Activated CD4-positive, alpha-beta T cell treated with anti-CD3 and anti-CD28 coated beads, Interleukin-2, amount 50 U/mL, for 24 hours (primary cell): ENCODE measurements at places on chromosomes 7 and 10.

DNA sequence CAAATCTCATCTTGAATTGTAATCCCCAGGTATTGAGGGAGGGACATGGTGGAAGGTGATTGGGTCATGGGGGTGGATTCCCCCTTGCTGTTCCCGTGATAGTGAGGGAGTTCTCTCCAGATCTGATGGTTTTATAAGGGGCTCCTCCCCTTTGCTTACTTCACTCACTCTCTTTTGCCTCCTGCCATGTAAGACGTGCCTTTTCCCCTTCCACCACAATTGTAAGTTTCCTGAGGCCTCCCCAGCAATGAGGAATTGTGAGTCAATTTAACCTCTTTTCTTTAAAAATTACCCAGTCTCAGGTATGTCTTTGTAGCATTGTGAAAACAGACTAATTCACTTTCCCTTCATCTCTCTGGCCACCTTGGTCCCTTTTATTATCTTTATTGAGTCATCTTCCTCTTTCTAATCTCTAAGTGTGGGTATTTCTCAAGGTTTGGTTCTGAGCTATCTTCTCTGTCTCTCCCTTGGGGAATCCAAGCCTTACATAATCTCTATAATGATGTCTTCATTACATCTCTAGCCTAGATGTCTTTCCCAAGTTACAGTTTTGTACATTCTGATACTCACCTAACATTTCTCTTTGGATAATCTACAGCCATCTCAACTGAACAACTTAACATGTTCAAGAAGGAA is 99.1 kb upstream of the JCAD start:
- DNase-seq: no peak

DNA sequence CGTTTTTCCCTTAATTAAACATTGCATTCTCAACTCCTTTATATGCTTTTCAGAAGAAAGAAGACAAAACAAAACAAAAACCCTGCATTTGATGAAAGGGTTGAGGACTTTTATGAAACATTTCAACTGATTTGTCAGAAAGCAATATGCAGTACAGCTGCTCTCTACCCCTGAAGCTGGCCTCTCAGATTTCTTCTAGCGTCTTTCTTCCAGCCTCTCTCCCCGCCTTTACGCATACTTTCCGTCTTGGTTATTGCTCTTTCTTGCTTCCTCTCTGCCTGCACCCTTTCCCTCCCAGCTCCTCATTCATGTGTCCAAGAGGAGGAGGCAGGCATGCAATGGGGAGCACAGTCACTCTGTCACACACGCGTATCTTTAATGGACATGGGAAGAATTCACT is 91.0 kb upstream of the COL1A2 start:
- DNase-seq: no peak

- DNase-seq: no peak
Observed at GRCh38 chr7:36653008-36653662, 71.2 kb downstream of the AOAH start.

DNA sequence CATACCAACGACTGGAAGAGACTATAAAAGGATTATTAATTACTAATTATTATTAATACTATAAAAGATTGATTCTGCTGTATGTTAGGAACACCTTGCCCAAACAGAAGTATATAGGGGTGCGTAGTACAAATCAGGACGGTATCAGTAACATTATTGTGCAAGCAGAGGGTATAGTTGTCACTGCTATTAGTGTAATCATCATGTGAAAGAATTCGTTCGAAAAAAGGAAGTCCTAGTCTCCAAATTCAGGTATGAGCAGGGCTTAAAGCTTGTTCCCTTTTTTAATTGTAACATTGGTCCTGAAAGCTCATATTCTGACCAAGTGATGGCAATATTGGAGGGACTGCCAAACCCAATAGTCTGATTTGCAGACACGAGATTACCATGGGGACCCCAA is 81.8 kb downstream of the THSD7A start:
- DNase-seq: no peak

DNA sequence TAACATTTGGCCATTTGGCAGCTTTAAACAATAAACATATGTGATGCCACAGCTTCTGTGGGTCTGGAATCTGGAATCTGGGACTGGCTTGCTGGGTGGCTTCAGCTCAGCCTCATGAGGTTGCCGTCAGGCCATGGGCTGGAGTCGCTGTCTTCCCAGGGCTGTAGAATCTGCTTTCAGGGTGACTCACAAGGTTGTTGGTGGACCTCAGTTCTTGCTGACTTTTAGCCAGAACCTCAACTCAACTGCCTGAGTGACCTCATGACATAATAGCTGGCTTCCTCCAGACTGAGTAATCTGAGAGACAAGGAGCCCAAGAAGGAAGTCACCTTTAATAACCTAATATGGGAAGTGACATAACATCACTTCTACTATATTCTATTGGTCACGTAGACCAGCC is 44.6 kb upstream of the TSPAN13 start:
- DNase-seq: no peak

- DNase-seq: no peak
Observed at GRCh38 chr10:86955501-86956194, 1.8 kb downstream of the MMRN2 start.

DNA sequence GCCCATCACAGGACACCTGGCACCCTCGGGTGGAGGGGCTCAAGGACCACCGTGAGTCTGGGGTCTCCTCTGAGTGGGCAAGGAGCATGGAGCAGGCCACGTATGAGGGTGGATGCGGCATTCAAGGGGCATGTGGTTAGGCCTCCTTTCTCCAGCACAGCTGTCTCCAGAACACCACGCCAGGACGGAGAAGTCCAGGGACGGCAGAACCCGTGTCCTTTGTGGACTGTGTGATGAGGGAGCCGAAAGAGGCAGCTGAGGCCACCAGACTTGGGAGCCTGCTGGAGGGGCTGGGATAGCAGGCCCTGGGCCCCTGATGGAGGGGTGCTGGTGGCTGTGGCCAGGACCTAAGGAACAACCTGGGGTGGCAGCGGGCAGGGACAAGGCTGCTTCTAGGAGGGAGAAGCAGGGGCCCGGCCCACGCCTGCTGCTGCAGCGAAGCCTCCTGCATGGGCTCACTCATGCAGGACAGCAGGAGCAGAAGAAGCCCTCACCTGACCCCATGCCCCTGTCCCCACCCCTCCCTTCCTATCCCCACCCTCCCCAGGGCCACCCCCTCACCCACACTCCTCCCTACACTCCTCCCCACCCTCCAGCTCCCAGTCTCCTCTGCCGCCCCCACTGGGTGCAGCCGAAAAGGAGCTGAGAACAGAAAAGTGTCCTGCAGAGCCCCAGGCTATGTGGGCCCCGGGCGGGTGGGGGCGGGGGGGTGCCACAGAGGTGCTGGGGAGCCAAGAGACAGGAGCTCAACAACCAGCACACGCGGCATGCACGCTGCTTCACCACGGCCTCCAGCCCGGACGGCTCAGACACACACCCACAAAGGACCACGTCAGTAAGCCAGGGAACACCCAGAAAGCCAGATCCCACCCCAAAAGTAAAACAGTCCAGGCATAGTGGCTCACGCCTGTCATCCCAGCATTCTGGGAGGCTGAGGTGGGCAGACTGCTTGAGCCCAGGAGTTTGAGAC is 29.7 kb downstream of the ZFAND2A start:
- DNase-seq: no peak

GRCh38 chr10:43399320-43400310 is 9.4 kb downstream of the HNRNPF start:
- no peak for DNase-seq

- DNase-seq: no peak
Observed at GRCh38 chr7:41745451-41745850, 42.6 kb upstream of the INHBA start.

GRCh38 chr10:124465777-124466488 is 4.3 kb downstream of the LHPP start:
- no peak for DNase-seq

- DNase-seq: no peak
Observed at GRCh38 chr7:1542329-1542728, 11.8 kb downstream of the MAFK start.

DNA sequence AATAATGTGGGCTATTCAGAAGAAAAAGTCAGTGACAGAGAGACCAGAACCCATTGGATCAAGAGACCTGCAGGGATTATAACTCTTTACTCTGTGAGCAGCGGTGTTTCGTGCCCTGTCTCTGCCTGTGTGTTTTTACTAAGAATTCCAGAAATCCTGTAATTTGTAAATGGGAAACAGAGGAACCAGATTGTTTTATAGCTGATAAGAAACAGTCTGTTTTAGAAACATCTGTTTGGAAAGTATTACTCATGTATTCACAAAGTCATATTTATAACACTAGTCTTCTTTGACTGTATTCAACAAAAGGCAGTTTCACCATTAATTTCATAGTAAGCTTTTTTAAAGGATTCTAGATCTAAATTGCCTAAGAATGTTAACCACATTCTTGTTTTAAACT is 30.0 kb upstream of the VDAC2 start:
- no peak for DNase-seq

- DNase-seq: no peak
Observed at GRCh38 chr10:118820326-118821116, 65.8 kb upstream of the CACUL1 start.

- peak; percentile 21 for DNase-seq
Observed at GRCh38 chr10:49761789-49762565, at the start of gene OGDHL. TSS of gene OGDHL (minus strand) at chr10:49762323. CDS start at chr10:49758592, 3,731 bp downstream.

DNA sequence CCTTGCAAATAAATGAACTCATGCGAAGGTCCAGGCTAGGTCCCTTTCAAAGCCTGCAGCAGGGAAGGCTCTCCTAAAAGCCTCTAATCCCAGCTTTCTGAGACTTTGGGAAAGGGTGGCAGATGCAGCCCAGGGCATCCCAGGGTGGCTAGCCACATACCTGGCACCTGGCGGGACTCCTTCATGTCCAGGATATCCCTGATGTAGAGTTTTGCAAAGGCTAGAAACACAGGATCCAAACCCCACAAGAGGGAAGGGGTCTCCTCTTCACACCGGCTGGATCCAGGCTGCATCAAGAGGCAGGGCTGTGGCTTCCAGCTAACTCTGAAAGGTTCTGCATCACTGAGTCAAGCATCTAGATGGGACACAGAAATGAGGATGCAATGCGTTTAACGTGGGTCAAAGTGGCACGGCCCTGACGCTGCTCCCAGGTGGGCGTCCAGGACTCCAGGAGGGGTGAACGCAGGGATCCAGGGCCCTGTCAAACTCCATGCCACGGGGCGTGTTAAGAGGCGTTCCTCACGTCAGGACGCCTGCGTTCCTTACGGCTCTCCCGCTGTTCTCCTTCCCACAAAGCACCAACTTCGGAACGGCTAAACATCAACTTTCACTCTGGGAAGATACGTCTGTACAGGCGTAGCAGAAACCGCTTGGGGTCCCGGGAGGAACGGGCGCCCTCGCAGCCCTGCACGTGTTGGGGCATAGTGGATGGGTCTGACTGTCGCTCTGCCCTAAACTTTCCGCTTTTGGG is 507 bp downstream of the STN1 start:
- no peak for DNase-seq

DNA sequence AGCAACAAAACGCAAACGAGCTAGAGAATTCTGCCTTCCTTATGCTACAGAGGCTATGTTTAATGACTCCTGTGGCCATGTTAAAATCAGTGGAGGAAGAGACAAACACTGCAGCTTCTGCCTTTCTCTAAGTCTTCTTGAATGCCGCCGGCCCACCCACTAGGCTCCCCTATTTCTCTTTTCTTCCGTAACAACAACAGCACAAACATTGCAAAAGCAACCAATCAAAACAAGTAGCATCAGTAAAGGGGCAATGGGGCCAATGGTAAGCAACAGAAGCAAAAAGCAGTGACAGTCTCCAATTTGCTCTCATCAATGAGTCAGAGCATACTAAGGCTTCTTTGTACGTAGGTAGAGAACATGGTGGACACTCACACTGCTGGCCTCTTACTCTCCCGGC is 26.8 kb downstream of the DNAJC1 start:
- DNase-seq: no peak

DNA sequence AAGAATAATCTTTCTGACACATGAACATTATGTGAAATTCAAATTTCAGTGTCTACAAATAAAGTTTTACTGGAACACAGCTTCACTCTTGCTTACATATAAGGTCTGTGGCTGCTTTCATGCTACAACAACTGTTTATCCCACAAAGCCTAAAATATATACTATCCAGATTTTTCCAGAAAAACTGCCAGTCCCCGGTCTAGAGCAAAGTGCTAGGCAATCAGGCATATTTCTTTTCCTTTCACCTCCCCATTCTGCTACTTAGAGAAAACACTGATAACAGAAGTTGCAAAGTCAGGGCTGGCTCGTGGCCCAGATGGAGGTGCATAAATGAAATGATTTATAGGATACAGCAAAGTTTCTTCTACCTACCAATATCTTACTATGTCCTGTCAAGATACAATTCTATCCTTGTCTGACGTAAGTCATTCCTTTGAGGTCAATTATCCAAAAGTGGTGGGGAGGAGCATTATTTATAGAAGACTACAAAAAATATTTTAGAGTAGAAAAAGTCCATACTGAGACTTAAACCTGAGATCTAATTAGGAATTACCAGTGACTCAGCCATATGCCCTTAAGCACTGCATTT is 384.1 kb downstream of the NXPH1 start:
- DNase-seq: no peak

- DNase-seq: no peak
Observed at GRCh38 chr7:114953724-114954123, 31.8 kb downstream of the MDFIC start.

- no peak for DNase-seq
Observed at GRCh38 chr7:108697254-108697653, 127.6 kb downstream of the DNAJB9 start.

GRCh38 chr10:35754519-35754918 is 112.4 kb upstream of the FZD8 start:
- no peak for DNase-seq

DNA sequence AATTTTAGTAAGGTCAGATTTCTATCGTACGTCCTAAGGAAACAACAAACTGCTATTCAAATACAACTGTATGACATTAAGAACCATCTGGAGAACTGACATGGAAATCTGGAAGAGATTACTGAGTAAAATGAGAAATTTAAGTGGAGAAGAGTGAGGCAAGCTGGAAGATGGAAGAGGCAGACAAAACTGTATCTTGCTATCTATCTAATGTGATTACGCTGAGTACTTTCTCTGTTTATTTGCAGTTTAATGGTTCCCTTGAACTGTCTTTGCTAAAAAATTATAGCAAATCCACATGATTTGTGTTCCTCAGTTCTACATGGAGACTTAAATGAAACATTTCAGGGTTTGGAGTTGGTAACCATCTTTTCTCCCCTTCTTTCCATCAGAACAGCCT is 927.1 kb upstream of the MBL2 start:
- no peak for DNase-seq

- no peak for DNase-seq
Observed at GRCh38 chr10:60382946-60383681, 6.6 kb downstream of the ANK3 start.

- DNase-seq: no peak
Observed at GRCh38 chr7:2812831-2813230, 31.3 kb downstream of the GNA12 start.

GRCh38 chr10:6398399-6398798 is 181.7 kb downstream of the PRKCQ start:
- no peak for DNase-seq
